SJCRH30 (cell line): ENCODE measurements at places on chromosomes 1 and 21.

DNA sequence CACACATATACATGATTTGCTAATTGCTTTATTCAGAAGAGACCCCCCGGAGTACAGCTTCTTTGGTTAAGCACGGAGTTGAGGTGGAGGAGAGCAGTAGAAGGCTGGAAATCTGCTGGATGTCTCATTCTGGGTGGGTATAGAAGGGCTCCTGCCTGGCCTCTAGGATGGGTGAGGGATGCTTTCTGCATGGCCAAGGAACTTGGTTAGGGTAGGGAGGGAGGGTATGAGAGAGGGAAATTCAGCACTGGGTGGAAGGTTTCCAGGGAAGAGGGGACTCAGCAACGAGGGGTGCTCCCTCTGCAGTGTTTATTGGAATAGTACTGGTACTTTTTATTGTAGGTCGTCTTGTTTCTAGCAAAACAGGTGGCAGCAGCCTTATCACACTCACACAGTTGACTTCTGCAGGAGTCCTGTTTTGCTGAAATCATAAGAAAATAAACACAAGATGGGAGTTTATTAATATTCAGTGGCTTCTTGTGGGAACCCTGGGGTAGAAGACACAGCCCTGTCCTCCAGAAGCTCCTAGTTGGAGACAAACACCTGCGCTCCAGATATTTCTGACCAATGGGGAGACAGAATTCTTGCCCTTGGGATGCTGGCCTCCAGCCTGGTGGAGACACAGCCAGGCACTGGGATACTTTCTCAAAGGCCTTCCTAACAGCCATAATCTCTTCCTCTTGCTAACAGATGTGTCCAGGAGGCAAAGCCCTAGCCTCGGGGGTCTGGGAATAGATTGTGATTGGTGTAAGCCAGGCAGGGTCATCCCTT, 3.8 kb downstream of the PLA2G2A start:
- DNase-seq: peak; percentile 20
- H3K27ac ChIP-seq: no peak overlapping the region
- no peak overlapping the region for H3K4me3 ChIP-seq
- no peaks in the 10 kb centered on the region for H3K4me1 ChIP-seq

- H3K27me3 ChIP-seq: no peaks in the 10 kb centered on the region
- no peak overlapping the region for H3K27ac ChIP-seq
- DNase-seq: no peak
- H3K36me3 ChIP-seq: no peaks in the 10 kb centered on the region
- no peak overlapping the region for H3K4me3 ChIP-seq
Observed at GRCh38 chr1:219120624-219121544, 52.8 kb upstream of the LYPLAL1 start.

- H3K27ac ChIP-seq: no peak overlapping the region
- H3K4me3 ChIP-seq: no peak overlapping the region
- DNase-seq: no peak
- H3K36me3 ChIP-seq: no peaks in the 10 kb centered on the region
Observed at GRCh38 chr1:167659450-167659849, 29.4 kb downstream of the RCSD1 start.

- H3K27me3 ChIP-seq: no peaks in the 10 kb centered on the region
- DNase-seq: peak; percentile 50
- no peaks in the 10 kb centered on the region for H3K4me1 ChIP-seq
Observed at GRCh38 chr1:169466259-169467230, 19.2 kb downstream of the SLC19A2 start.

- no peak overlapping the region for H3K27ac ChIP-seq
- H3K4me1 ChIP-seq: no peaks in the 10 kb centered on the region
- H3K27me3 ChIP-seq: no peaks in the 10 kb centered on the region
- no peak overlapping the region for H3K4me3 ChIP-seq
- DNase-seq: no peak
Observed at GRCh38 chr1:96538111-96538641, 183.4 kb upstream of the PTBP2 start.
